ENCODE measurements at places on chromosomes 6 and 20.

DNA sequence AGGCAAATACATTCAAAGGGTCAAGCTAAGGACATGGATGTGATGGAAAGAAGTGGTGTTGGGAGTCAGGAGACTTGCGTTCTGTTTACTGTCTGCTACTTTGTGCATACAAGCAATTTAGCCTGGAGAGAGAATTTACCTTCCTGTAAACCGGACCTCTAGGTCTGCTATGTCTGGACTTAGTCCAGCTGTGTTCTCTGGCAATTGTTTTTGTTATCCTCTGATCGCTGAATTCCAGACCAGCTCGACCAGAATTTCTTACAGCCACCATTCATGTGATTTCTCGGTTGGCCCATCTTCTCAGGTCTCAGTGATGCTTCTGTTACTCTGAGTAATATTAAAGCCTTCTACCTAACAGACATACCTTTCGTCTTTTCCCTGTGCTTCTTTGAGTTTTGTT lies 75.2 kb downstream of the LRRC1 start:
- DNase-seq, result no peak

- no peak for DNase-seq
Observed at GRCh38 chr20:56801971-56802755, 173.1 kb downstream of the TFAP2C start.

GRCh38 chr6:145015739-145016558 lies 719.4 kb downstream of the EPM2A start:
- DNase-seq, result no peak

DNA sequence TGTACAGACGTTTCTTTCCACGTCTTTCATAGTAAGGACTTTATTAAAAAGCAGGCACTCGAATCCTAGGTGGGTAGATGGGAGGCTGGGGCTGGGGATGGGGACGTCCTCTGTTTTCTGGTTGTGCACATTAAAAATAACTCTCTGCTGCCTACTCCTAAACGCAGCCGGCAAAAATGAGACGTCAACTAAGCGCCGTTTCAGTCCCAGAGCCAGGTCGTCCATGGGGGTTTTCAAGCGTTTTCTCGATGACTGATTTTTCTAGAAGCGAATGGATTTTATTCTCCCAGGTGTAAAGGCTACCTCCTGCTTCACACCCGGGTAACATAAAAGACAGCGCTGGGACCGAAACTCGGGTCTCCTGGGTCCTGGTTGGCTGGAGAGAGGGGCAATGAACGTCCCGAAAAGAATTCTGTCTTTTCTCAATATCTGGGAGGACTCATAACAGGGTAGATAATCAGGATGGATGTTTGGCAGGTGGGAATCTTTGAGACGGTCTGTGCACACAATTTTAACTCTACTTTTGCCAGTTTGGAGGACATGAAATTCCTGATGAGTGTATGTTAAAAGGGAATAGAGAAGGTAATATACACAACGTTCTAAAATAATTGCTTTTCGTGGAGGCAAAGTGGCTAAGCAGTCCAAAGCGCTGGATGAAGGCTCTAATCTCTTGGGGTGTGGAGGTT lies 25.2 kb downstream of the GPX6 start:
- no peak for DNase-seq

Measured in GM19239 (cell line).